Caco-2 (cell line): ENCODE measurements at places on chromosomes 1 and 21. TPM values are rescaled to one million over a fixed set of nuclear protein-coding genes. Genes with fewer than 3 reads are reported as not detected.

DNA sequence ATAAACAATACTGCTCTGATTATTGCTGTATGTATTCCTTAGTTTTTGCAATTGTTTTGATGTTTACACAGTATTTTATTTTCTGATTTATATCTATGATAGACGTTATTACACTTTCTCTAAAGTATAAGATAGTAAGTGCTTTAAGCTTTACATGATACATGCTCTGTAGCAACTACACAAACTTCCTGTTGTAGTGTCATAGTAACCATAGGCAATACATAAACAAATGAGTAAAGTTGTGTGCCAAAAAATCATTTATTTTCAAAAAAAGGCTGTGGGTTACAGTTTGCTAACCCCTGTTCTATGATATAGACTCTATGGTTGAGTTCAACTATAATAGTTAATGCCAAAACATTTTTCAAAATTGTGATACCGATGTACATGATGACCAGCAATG is 1156.4 kb downstream of the AMY1C start:
- no peak for DNase-seq

GRCh38 chr1:6489383-6489765 is 2.1 kb downstream of the PLEKHG5 start:
- DNase-seq: no peak

DNA sequence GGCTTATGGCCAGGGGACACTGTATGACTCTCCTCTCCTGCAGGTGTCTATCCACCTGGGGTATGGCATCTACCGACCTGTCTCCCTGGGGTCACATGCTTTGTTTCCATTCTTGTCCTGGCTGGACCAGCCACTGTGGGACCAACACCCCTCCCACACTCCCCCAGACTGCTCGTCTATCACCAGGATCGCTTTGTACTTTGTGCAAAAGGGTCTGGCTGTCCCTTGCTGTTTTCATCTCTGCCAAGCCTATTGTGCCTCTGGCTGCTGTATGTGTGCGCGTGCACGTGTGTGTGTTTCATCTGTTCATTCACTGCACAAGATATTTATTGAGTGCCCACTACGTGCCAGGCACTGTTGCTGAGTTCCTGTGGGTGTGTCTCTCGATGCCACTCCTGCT is 25.5 kb downstream of the ETNK2 start:
- no peak for DNase-seq

- DNase-seq: no peak
These were observed 1967.4 kb downstream of the NCAM2 start for GRCh38 chr21:22965455-22966135.

DNA sequence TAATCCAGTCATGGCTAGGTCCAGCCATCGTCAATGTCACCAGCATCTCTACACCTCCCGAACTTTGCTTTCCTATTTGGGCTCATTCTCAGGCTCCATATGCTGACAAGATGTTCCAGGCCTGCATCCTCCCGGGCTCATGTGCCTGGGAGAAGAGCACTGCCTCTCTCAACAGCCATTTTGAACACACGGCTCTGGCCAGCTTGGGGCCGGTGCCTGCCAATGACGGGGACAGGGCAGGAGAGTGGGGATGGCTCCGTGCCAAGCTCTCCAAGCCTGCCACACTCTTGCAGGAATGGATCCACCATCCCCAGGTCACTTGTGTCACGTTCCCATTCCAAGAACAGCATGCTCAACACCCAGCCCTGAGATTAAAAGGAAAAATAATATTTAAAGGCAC is 61.4 kb upstream of the PAX7 start:
- DNase-seq: no peak

Gene DCST2
- 0.26 and 0.61 TPM in 2 replicates for total RNA-seq

Gene DISP3
- total RNA-seq: 0.56 and 1.1 TPM in 2 replicates
